ENCODE measurements at places on chromosomes 11 and 22.

DNA sequence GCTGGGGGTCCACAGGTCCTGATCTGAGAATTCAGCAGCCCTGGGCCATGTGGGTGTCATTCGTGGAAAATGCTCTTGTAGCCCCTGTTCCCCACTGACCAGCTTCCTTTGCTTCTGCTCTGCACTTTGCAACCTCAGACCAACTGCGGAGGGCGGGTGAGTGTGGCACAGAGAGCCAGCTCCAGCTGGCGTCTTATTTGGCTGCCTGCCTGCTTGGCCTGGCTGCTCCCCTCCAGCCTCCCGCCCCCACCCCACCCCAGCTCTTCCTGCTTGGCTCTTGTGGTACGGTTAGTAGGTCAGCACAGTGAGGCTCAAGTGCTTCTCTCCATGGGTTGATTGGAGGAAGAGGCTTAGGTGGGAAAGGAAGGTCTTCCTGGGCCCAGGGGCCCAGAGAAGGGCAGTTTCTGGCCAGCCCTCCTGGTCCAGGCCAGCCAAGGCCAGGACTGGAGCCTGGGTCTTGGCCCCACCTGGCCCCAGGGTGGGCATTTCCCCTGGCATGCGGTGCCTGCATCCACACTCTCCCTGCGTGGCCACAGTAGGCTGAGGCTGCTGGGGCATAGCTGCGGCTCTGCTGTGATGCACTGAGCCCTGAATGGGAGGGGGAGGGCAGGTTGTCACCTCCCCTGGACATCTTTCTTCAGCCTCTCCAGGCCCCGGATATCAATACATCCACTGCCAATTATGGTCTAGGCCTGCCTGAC lies 26.5 kb downstream of the MYO7A start:
- no peak for DNase-seq

GRCh38 chr22:37057226-37057625 lies 5.7 kb downstream of the KCTD17 start:
- DNase-seq: no peak

GRCh38 chr11:1047595-1048156 lies 11.2 kb upstream of the MUC6 start:
- no peak for DNase-seq

DNA sequence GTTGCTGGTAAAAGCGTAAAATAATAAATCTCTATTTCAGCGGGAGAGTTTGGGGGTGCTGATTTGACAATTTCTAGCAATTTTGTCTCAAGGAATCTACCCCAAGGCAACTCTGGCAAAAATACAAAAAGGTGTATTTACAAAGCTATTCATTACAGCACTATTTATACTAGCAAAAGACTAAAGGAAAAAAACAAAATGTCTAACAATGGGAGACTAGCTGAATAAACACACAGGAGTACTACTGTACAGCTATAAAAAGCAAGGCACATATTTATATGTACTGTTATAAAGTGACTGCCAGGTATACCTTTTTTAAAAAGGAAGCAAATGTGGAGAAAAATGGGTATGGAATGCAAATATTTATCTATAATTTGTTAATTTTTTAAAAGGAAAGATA lies 32.7 kb downstream of the SLC35F2 start:
- no peak for DNase-seq

DNA sequence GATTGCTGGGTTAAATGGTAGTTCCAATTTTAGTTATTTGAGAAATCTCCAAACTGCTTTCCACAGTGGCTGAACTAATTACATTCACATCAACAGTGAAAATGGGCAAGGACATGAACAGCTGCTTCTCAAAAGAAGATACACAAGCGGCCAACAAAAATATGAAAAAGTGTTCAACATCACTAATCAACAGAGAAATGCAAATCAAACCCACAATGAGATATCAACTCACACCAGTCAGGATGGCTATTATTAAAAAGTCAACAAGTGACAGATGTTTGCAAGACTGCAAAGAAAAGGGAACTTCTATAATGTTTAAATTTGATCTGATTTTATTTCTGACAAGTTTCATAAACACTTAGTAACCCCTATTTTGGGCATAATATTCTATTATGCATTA lies 537.5 kb downstream of the DLG2 start:
- no peak for DNase-seq

DNA sequence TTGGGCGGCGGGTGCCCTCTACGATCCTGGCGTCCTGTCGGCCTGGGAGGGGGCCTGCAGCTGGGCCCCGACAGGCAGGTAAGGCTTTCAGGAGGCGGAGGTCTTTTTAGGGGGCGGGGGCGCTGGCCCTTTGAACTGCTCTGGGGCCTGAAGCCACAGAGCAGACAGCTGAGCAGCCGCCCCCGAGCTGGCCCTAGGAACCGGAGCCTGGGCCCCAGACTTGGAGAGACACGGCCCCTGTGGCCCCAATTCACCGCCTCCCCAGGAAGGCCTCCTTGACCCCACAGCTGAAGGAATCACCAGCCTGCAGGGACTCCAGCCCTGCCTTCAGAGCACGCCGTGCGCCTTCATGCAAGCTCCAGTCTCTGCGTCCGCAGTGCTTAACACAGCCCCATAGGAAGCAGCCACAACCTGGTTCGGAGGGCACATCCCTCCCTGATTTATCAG lies 618 bp upstream of the CERK start:
- DNase-seq: no peak

DNA sequence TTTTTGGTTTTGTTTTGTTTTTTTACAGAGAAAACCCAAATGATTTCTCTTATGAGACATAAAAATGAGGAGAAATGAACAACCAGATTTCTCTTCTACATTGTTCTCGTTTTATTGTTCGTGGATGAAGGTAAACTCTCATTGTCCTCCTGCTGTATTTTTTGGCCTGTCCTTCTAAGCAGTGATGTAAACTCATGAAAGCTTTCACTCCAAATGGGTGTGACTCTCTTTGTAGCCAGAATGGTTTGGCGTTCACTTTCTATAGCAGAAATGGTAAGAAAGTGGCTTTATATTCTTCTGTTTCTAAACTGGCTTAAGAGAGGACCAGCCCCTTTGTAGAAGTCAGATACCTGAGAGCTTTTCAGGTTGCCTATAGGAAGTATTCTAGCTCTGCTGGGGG lies 15.5 kb upstream of the BMAL1 start:
- no peak for DNase-seq

DNA sequence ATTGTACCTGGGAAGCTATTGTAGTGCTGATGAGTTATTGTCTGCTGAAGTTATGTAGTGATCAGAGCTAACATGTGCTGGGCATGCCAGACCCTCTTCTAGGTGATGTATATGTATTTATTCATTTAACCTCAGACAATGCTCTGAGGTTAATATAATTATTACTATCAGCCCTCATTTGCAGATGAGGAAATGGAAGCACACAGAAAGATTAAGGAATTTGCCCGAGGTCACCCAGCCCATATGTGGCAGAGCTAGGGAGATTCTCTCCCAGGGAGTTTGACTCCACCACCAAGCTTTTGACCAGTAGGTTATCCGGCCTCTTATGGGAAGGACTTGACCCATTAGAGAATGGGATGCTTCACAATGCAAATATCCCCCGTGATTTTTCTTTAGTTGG lies 114.2 kb upstream of the NAV2 start:
- no peak for DNase-seq

DNA sequence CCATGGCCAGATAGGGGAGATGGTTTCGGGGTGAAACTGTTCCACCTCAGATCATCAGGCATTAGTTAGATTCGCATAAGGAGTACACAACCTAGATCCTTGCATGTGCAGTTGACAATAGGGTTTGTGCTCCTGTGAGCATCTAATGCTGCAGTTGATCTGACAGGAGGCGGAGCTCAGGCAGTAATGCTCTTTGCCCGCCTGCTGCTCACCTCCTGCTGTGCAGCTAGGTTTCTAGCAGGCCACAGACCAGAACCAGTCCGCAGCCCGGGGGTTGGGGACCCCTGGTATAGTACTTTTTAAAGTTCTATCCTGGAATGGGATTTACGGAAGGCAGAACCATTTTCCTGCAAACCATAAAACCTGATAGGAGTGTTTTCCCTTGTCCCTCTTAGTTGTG lies 54.6 kb downstream of the POLD3 start:
- no peak for DNase-seq
